ENCODE measurements at places on chromosomes 13 and 19.

- no peak for DNase-seq
Observed at GRCh38 chr19:53621885-53622740, 9.7 kb upstream of the DPRX start.

- no peak for DNase-seq
Observed at GRCh38 chr13:85500696-85501256, 298.4 kb downstream of the SLITRK6 start.

DNA sequence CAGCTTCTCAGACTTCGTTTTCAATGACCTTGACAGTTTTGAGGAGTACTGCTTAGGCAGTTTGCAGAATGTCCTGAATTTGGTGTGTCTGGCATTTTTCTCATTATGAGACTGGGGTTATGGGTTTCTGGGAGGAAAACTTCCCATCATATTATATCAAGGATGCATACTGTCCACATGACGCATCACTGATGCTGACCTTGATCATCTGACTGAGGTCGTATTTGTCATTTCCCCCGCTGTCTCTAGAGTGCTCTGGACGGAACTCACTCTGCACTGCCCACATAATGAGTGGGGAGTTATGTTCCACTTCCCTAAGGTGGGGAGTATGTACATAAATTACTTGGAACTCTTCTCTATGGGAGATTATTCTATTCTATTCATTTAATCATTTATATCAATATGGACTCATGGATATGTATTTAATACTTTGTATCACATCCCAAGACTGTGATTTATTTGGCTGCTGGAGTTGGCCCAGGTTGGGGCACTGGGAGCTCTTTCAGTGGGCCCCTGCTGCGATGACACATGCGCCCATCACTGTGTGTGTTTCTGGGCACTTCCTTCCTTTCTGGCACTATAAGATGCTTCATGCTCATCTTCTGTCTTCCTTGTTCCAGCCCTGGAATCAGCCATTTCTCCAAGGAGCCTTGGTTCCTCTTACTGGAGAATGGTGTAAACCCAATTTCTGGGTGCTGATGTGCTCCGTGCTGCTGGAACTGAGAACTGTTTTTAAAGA lies 138.6 kb downstream of the MIPEP start:
- no peak for DNase-seq

DNA sequence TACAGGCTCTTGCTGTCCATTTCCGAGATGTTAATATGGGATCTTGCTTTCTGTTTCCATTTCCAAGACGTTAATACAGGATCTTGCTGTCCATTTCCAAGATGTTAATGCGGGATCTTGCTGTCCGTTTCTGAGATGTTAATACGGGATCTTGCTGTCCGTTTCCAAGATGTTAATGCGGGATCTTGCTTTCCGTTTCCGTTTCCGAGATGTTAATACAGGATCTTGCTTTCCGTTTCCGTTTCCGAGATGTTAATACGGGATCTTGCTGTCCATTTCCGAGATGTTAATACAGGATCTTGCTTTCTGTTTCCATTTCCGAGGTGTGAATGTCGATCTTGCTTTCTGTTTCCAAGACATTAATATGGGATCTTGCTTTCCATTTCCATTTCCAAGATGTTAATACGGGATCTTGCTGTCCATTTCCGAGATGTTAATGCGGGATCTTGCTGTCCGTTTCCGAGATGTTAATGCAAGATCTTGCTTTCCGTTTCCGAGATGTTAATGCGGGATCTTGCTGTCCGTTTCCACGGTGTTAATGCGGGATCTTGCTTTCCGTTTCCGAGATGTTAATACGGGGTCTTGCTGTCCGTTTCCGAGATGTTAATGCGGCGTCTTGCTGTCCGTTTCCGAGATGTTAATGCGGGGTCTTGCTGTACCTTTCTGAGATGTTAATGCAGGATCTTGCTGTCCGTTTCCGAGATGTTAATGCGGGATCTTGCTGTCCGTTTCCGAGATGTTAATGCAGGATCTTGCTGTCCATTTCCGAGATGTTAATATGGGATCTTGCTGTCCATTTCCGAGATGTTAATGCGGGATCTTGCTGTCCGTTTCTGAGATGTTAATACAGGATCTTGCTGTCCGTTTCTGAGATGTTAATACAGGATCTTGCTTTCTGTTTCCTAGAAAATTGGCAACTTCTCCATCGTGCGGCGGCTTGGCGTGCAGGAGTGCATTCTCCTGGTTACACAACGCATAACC lies 38.3 kb downstream of the PEX11G start:
- no peak for DNase-seq

DNA sequence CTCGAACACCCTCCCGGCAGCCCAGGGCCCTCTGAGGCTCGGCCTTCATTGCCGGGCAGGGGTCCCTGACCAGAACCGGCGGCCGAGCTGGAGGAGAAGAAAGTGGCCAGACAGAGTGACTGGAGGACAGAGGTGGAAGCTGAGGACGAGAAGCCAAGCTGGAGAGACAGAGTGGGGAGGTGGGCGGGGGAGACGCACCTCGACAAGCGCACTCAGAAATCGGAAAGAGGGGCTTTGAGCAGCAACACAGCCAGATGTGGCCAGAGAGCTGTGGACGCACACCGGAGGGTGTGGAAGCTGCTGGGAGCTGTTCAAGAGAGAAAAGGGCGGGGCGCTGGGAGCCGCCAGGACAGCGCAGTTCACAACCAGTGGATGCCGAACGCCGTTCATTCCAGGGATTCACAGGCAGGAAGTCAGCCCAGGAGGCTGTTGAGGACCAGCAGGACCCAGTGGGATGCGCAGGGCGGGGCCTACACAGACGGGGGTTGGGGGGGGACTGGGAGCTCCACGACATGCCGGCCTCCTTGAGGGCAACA lies 28.2 kb upstream of the C13orf46 start:
- no peak for DNase-seq

DNA sequence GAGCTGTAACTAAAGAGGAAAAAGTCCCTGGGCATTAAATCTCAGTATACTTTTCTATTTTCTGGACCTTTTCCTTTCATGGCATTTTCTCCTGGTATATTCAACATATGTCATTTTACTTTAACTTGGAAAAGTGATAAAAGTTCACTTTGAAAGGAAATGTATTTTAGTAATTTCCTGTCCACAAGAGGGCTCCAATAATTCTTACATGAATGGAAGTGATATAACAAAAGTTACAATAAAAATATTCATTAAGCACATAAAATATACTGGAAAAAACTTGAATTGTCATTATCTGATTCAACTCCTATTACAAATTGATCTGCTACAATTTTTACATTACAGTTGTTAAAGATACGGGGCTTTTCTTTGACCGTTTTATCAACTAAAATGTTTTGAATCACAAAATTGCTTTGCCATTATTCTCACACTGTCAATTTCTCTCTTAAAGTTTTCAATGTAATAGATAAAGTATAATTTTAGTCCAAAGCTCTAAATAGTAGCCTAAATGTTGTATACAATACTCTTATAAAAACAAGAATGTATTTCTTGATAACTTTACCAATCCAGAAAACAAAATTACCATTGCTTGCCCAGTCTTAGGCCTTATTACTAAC lies 4.9 kb downstream of the UBL3 start:
- DNase-seq, result no peak

GRCh38 chr13:66405908-66406802 lies 824.0 kb downstream of the PCDH9 start:
- no peak for DNase-seq

DNA sequence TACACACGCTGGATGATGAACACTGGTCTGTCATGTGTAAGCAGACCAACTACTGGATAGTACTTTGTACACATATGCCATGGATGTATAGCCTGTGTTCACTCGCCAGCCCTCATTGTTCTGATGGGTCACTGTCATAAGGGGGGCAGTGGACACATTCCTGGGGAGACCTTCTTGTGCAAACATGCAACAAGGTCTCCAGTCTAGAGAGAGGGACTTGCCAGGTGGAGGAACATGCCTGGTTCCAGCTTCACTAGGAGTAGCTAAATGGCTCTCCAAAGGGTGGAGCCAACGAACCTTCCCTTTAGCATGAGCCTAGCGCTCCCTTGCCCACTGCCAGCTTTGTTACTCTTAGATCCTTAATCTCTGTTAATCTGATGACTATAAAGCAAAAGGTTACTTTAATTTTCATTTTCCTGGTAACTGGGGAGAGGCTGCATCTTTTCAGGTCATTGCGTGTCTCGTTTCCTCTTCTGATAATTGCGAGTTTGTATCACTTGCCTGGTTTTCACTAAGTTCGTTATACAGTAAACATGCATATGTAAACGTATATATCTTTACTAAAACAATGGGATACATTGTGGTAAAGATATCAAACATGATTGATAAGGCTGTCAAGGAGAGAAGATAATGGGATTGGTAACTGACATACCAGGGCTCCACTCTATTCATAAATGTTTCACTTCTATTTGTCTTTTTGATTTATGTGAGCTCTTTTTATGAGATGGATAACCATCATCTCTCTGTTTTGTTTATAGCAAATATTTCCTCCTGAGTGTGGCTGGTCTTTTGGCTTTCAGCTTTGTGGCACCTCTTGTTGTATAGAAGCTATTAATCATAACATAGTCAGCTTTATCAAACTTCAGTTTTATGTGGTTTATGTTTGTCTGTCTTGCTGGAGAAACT lies 235.2 kb upstream of the SGCG start:
- DNase-seq, result no peak

- DNase-seq, result no peak
Observed at GRCh38 chr13:23427342-23427843, 6.1 kb downstream of the SACS start.

- DNase-seq, result no peak
Observed at GRCh38 chr13:94641409-94641941, 39.8 kb downstream of the GPR180 start.

GRCh38 chr19:4742723-4743646 lies 19.3 kb upstream of the DPP9 start:
- no peak for DNase-seq

DNA sequence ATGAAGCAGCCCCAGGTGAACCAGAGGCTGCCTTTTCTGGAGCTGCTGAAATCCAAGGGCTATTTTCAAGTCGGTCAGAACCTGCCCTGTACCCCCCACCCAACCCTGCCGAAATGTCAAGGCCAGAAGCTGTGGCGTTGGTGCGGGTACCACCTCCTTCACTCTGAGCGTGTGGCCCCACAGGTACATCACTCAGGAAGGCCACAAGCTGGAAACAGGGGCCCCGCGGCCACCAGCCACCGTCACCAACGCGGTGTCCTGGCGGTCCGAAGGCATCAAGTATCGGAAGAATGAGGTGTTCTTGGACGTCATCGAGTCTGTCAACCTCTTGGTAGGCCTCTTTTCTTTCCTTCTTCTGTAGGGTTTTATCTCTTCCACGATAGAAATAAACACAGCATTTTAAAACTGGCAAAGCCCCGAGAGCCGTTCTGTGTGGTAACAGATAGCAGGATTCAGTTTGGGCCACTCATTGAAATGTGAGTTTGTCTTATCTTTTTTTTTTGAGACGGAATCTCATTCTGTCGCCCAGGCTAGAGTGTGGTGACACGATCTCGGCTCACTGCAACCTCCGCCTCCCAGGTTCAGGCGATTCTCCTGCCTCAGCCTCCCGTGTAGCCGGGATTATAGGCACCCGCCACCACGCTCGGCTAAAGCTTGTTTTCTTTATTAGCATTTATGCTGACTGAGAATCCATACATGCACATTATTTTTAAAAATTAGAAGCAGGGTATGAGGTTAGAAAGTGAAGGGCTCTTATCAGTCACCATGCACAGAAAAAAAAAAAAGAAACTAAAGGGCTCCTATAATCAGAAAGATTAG lies 11.3 kb downstream of the AP1M1 start:
- DNase-seq, result no peak

DNA sequence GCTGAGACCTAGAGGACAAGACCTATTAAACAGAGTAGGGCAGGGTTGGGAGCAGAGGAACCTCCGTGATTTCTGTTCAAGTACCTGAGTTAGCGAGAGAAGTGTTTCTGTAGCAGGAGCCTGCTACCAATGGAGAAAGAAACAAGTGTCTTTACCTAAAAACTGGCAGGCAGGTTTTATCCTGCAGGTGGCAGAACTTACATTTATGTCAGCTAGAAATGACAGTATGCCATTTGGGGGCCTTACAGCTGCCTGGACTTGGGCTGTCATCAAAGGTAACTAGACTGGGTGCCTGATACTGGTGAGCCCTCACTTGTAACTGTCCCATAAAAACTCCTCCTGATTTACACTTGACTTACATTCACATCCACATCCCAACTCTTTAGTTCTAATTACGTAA lies 185.3 kb upstream of the MIR17HG start:
- DNase-seq, result no peak

GRCh38 chr19:38252385-38252784 lies 3.8 kb downstream of the PPP1R14A start:
- DNase-seq, result no peak

DNA sequence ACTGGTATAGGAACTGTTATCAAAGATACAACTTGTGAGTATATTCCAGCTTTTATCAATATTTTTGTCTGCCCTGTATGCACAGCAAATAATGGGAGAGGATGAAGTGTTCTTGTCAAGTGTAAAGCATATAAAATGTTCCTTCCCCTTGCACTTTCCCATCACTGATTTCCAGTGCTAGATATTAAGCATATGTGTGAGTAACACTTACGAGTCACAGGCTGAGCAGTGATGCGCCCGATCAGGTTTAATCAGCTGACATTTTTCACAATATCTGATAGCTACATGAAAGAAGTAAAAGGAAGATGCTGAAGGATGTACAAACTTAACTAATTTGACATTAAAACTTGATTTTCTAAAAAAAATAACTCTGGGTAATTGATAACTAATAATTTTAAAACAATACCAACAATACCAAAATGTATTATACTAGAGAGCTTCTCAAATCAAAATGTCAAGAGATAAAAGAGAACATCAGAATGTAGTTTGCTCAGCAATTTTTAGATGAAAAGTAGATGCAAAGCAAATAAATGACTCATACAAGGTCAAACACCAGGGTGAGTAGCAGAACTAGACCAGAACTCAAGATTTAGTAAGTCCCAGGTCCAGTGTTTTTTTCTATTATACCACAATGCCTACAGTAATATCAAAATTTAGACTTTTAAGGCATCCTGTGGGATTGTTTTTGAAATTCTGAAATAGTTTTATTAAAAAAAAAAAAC lies 56.4 kb downstream of the ZDHHC20 start:
- no peak for DNase-seq

DNA sequence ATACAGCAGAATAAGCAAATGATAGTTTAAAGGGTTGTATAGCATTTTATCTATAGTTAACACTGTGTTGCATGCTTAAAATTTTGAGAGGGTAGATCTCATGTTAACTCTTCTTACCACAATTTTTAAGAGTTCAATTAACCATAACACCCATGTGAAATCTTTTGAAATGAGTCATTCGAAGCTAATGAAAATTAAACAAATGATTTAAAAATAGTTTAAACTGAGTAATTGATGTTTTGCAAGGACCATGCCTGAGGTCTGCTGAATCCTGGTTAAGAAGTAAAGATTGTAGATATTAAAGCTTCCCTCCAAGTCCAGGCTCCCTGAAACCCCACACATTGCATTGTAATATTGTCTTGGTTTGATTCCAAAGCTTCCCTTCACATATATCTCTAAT lies 176.7 kb upstream of the RNF113B start:
- no peak for DNase-seq

DNA sequence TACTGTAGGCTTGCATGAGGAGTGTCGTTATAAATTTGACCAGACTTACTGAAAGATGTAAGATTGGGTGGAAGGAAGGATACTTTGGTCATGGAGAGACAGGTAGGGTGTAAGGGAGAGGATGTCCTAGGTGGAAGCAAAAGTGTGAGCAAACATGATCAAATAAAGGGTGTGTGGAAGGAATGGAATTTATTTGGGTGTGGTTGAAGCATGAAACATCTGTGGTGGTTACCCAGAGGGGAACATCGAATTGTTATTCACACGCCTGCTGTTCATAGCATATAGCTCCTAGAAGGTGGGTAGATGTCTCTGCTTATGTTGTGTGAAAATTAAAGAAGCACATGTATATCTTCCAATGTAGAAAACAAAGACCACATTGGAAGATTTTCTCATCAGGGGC lies 157.7 kb downstream of the ATP8A2 start:
- DNase-seq, result no peak

- no peak for DNase-seq
Observed at GRCh38 chr13:109704771-109705635, 81.4 kb downstream of the IRS2 start.
